ENCODE measurements at places on chromosomes 5 and 9.

DNA sequence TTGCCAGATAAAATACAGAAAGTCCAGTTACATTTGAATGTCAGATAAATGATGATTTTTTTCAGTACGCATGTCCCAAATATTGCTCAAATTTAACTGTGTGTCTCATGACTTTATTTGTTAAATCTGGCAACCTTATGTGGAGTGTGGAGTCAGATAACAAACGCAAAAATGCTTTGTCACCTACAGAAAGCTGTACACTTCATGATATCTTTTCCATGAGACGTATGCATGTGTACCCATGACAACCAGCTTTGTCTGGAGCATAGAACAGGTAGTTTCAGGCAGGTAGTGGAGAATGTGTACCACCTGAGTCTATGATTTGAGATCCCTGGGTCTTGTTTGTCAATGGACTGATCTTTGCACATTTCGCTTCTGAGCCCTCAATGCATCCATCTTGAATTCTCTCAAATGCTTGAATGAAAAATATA lies 105.5 kb upstream of the CPEB4 start:
- no peak for DNase-seq

DNA sequence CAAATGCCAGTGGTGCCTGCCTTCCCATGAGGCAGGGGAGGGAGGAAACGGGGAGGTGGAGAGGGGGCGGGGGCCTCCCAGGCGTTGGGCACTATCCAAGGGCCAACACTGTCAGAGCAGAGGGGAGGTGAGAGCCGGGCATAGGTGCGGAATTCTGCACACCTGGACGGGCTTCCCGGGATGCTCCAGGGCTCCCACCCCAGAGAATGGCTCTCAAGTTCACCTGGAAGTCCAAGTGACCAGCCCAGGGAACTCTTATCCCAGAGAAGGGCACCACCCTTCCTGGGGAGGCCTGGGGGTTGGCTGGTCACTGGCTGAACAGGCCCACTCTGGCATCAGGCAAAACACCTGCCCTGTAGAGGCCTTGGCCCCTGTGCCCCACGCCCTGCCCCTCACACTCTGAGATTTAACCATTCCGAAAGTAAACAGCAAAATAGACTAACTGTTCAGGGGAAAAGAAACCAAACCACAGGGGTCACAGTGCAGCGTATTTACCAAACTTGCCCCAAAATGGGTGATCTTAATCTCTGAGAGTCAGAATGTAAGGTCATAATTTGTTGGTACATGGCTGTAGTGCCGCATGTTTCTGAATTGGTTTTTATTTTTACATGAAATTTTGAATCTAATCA lies 2.7 kb downstream of the CSF2 start:
- DNase-seq: no peak

- DNase-seq: peak; percentile 67
Observed at GRCh38 chr5:151682751-151683331, 3.9 kb downstream of the SPARC start.

GRCh38 chr5:128082551-128083032 lies 974 bp upstream of the SLC12A2 start:
- no peak for DNase-seq

- no peak for DNase-seq
Observed at GRCh38 chr5:154664869-154665268, 90.3 kb upstream of the LARP1 start.

DNA sequence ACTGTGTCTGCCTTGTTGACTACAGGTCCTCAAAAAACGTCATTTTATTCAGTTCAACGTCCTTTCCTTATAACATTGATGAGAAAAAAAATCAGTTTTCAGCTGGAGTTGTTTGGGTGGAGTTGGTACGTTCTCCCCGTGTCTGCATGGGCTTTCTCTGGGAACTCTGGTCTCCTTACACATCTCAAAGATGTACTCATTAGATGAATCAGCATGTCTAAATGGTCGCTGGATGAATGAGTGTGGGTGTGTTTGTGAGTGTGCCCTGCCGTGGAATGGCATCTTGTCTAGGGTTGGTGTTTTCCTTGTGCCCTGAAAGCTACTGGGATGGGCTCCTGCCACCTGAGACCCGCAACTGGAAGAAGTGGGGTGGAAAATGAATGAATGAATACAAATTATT lies 30.1 kb downstream of the EGR1 start:
- no peak for DNase-seq

DNA sequence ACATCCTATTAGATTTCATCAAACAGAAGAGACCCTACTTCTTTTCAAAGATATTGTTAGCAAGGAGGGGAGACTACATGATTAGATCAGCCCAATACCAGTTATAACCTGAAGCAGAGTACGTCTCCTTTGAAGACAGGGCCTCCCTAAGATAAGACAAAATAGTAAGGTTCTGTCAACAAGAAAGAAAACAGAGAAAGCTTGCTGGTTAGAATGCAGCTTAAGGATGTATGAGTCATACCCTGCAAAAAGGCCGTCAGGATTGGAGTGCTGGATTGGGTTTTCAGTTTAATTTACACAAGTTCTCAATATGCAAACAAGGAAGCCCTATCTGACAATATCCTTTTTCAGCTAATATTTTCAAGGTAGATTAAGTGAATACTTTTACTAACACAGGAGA lies 1581.2 kb upstream of the WWC1 start:
- DNase-seq: no peak

DNA sequence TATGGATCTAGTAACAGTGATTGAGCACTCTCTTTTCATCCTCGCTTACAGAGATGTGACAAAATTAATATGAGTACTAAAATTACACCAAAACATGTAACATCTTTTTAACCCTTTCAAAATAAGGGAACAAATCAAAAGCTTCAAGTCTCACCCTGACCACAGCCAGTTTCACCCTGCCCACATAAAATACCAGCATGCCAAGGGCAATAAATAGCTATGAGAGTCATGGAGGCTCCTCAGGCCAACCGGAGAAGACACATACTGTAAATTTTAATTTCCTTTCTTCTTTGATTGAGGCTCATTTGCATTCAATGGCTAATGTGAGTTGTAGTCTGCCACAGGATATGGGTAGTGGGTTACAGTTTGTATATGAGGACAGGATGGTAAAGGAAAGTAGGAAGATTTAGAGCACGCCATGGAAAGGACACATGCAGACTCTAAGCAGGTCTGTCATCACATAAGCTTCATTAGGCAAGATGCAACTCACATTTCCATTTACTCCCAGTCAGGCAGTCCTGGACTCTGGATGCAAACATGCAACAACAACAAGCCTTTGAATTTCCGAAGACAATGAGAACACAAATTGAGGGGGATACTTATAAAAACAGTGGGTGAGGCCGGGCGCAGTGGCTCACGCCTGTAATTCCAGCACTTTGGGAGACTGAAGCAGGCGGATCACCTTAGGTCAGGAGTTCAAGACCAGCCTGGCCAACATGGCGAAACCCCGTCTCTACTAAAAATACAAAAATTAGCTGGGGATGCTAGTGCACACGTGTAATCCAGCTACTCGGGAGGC lies 11.3 kb downstream of the IL4 start:
- no peak for DNase-seq

GRCh38 chr5:76016258-76016657 lies 66.9 kb upstream of the SV2C start:
- DNase-seq: no peak

DNA sequence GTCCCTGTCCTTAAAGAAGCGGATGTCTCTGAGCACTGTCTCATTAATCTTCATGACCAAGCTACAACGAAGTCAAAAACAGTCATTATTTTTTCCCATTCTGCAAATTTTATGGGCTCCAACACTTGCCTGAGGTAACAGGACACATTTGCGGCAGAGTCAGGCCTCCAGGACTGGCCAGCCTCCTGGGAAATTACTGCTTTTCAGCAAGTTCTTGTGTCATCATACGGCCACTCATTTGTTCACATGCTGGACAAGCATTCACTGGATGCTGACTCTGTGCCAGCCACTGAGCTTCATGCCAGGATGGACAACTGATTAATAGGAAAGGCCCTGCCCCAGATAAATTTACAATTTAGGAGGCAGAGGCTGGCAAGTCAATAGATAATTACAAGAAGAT lies 305.7 kb downstream of the ACTL7B start:
- peak; percentile 41 for DNase-seq

DNA sequence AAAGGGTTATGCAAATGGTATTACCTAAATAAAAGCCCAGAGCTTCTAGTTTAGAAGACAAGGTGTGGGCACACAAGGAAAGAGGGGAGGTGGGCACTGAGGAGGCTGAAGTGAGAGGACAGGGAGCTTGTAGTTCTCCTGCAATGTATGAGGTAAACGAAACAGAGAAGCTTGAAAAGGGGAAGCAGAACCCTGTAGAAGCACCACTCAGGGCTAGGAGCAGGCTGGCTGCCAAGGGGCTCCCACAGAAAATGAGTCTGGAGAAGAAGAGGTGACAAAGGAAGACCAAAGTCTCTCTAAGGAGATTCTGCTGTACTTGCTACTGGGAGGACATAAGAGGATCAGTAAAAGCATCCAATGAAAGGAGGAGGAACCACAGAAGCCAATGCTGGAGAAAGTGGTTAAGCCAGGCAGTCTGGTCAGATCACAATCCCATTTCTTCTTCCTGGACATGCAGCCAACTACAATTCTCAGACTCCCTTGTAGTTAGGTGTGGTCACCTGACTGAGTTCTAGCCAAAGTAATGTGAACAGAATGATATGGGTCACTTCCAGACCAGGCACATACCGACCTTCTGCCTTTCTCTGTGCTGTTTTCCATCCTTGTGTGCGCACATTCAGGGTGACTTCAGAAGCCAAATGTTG lies 174.5 kb upstream of the MAP3K1 start:
- no peak for DNase-seq

GRCh38 chr9:93118863-93119702 lies 15.0 kb downstream of the NINJ1 start:
- DNase-seq: no peak

- DNase-seq: peak; percentile 91
Observed at GRCh38 chr5:54889826-54890225, 95.6 kb downstream of the ESM1 start.
